ENCODE measurements at places on chromosomes 2 and 18. TPM values are rescaled to one million over a fixed set of nuclear protein-coding genes. Genes with fewer than 3 reads are reported as not detected.

DNA sequence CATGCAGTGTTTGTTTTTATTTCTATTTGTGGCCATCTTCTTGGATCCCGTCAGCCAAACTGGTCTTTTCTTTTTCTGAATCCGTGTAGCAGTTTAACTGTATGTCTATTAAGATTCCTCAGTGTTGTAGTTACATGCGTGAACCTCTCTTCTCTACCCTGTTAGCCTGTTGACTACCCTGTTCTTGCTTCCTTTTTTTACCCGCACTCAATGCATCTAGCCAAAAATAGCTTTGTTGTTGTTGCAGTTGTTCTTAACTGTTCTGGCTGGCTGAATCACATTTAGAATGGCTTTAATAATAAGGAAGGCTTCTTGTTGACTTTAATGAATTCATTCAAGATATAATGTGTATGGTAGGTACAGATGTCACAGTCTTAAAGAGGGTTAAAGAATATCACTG is 137.1 kb downstream of the LCLAT1 start:
- DNase-seq = no peak

DNA sequence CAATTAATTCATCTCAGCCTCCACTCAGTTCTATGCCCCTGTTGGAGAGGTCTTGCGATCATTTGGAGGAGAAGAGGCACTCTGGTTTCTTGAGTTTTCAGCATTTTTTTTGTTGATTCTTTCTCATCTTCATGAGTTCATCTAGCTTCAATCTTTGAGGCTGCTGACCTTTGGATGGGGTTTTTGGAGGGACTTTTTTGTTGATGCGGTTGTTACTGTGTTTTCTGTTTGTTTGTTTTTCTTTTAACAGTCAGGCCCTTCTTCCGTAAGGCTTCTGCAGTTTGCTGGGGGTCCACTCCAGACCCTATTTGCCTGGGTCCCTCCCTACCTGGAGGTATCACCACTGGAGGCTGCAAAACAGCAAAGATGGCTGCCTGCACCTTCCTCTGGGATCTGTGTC is 149.9 kb upstream of the RBBP8 start:
- no peak for DNase-seq

DNA sequence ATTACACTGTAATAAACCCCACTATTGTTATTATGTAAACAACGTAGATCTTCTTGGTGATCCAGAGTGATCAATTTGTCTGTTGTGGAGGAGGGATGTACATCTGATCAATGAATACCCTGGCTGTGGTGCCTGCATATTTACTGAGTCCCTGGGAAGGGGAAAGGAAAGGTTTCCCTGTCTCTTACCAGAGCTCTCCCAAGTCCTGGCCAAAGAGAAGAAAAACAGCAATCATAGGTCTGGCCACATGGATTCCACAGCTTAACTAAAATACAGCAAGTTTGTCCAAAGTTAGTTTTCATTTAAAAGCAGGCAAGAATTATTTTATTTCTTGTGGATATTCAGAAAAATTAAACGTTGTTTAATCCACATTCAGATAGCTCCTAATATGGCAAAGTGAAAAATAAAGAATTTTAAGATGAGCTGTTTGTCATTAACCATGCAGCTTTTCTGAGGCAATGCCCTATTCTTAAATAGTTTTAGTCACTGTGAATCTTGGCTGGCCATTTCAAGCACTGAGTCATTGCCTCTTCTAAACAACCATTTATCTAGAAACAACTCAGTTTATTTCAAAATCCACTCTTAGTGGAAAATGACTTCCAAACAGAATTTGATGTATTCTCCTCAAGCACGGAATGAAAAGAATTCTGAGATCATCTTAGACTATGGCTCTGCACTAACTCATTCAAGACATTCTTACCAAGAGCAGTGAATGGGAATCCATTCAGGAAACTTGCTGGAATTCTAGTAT is 1004.4 kb upstream of the CDH2 start:
- DNase-seq = no peak

- no peak for DNase-seq
Observed at GRCh38 chr2:38892819-38893218, 3.1 kb downstream of the ARHGEF33 start.

DNA sequence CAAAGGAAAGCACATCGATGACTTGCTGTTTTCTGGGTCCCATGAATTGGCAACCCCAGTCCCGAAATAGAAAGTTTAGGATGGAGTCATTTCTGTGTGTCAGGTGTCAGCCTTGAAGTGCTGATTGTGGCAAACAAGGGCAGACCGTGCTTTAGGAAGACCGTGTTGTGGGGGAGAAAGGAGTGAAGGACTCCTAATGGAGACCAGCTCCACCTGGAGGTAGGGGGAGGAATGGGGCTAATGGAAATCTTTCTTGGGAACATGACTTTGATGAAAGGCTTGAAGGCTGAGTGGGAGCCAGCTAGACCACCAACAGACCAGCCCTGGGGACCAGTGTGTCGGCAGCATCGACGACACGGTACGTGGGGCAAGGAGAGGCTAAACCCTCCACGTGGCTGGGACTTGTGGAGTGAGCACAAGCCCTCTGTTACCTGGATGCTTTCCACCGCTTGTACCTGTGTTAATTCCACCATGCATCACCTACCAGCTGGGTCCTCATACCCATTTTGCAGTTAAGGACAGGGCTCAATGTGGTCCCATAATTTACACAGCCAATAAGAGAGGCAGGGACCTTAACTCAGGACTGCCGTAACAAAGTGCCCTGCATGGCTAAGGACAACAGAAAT is 104.2 kb downstream of the SH3BP4 start:
- DNase-seq = no peak

GRCh38 chr2:216974321-216975302 is 114.7 kb upstream of the TNP1 start:
- DNase-seq = no peak

GRCh38 chr2:11356764-11357163 is 12.3 kb upstream of the ROCK2 start:
- DNase-seq = no peak

DNA sequence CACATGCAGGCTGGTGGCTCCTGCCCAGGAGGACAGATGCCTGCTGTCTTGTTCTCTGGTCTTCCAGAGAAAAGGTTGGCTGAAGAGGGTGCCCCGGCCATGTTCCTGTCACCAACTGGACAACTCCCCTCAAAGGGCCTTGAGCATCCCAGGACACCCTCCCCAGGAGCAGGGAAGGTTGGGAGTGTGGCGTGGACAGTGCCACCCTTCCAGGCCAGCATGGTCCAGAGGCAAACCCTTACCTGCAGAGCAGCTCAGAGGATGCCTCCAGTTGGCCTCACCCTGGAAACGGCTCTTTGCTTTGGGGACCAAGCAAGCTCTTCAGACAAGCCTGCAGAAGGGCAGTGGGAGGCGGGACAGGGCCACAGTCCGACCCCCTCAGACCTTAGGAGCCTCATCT is 4.9 kb upstream of the GPC1 start:
- no peak for DNase-seq

DNA sequence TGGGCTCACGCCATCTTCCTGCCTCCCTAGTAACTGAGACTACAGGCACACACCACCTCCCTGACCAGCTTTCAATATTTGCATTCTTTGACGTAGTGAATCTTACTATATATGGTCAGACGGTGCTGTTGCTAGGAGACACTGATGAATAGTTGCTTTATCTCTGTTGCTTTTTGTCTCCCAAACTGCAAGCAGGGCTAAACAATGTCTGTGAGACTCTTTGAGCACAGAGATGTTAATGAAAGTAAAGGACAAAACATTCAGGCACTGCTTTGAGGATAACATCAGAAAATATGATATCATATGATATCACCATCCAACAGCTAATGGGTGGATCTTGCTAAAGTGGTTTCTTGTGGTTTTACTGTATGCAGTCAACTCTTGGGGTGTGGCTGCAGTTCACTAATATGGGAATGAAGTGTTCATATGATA is 43.0 kb downstream of the EMILIN2 start:
- DNase-seq = no peak

- DNase-seq = no peak
Observed at GRCh38 chr2:48572816-48573215, 42.9 kb downstream of the STON1 start.

DNA sequence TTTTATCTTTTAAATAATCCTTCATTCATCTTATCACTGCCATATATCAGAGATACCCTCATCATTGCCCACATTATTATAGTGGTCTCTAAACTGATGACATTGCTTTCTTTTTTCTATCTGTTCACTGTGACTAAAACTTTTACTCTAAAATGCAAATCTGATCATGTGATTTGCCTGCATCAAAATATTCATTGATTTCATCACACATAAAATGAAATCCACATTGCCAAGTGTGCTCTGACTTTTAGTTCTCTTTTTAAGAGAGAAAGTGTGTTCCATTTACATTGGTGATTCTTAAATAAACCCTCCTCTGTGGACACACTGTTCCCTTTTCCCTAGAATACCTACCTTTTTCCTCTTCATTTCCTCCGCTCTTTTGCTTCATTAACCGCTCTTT is 7.5 kb downstream of the REL start:
- no peak for DNase-seq

DNA sequence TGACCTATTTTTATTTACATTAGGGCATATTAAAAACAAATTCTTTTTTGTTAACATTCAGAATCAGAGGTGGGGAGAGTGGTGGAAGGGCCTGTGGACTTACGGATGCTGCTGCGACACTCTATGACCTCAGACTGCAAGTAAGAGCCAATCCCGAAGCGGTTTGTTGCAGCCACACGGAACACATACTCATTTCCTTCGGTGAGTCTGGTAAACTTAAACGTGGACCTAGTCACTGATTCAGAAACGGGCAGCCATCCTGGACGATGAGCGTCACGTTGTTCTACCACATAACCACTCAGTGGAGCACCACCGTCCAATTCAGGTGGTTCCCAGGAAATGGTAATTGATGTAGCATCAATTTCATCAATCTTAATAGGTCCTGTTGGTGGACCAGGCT is 61.9 kb downstream of the PLEKHA3 start:
- DNase-seq = no peak

- no peak for DNase-seq
Observed at GRCh38 chr2:218002845-218003180, at the start of gene TNS1. Gene TNS1 (minus strand): TSS chr2:218002995. CDS start chr2:218002872, 123 bp downstream.

GRCh38 chr2:17803497-17803896 is 12.8 kb upstream of the MSGN1 start:
- DNase-seq = no peak

GRCh38 chr2:170291474-170291873 is 113.5 kb downstream of the MYO3B start:
- DNase-seq = no peak

DNA sequence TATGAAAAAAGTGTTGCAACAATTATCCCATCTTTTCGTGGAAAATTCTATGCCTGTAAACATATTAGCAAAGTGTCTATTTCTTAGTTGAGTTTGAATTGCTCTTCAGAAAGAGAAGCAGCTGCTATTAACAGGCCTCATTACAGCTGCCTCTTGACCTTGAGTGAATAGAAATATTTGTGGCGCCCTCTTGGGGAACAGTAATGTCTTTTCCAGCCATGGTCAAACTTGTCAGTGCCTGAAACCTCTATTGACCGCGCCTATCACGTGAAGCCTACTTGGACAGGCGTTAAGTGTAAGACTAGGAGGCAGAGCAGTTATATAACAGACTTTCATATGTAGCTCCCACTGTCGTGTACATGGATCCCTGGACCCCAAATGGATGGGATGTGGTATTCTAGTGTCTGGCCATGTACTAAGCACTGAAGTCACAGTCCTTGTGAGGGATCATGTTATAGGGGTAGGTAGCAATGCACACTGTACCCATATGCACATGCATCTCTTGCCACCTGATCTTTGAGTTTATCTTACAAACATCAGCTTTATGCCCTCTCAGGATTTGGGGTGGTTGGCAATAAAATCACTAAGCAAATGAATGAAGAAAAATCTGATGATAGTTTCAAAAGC is 245.0 kb downstream of the PTGR3 start:
- no peak for DNase-seq

DNA sequence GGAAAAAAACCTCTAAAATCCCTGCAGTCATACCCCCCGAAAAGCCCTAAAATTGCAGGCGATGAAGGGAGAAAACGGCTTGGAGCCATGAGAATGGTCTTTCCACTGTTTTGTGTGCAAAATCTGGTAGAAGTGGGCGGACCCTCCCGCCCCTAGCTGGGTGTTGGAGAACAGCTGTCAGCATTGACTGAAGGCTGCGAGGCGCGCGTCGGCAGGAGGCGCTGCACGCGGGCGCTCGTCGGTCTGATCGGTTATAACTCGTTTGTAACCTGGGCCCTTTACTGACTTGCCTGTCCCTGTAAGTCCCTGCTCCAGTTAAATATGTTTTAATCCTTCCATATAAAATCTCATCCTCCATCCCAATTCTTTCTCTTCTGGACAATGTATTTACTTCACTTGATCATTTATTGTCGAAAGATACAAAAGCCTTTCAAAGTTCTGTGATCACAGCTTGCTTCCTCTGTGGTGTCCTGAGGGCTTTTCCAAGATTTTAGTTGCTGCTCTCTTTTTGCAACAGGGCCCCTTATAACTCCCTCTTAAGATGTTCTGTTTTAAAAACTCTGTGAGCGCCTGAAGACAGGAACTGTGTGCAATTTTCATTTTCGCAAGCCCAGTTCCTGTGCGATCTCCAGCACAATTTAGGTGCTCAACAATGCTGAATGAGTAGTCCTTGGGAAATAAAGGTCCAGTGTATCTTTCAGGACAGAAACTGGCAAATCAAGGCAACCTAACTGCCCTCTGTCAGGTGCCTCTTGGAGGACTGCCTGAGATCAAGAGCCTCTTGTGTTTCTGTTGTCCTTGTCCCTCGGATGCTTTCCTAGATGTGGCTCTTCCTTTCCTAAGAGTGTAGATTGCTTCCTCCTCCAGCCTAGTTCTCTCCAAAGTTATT is 918 bp upstream of the HNRNPLL start:
- peak; percentile 48 for DNase-seq

DNA sequence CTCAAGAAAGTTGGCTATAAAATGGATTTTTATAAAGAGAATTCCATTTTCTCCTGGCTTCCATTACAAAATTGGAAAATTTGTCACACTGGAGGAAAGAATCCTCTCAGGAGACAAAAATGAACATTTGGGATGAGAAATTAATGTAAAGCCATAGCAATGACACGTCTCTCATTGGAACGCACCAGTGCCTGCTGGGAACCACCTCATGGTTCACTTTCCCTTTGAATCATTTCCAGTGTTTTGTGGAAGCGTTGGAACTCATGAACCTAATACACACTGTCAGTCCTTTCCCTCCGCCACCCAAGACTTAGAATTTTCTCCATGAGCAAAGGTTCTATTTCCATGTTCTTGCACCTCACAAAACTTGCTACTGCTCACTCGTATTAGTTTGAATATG is 21.0 kb upstream of the NRP2 start:
- no peak for DNase-seq

ATP6V1C2 gene
- 3.5 TPM for total RNA-seq

RAMP1 gene
- total RNA-seq = 4.4 TPM

AMMECR1L gene
- total RNA-seq = 14.9 TPM

ANKRD30BL gene
- total RNA-seq = not detected

DCDC2C gene
- not detected for total RNA-seq

DNER gene
- not detected for total RNA-seq

CRYBA2 gene
- not detected for total RNA-seq

CDH2 gene
- not detected for total RNA-seq

ONECUT2 gene
- total RNA-seq = not detected

SP9 gene
- not detected for total RNA-seq

LAMA1 gene
- not detected for total RNA-seq

COL4A4 gene
- total RNA-seq = 10.9 TPM
